ENCODE measurements at places on chromosomes 16 and 17.

DNA sequence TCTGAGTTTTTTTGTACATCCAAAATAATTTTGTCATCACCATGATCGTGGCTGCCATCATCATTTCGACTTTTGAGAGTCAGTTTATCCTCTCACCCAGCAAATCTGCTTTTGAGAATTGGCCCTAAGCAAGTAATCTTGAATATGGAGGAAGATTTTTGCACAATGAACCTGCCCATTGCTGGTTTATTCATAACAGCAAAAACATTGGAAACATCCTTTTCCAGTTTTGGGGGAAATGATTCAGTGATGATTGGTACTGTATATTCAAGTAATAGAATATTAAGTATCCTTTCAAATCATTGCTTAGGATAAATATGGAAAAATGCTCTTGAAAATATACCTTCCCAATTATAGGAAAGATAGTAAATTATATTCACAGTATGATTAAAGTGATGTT lies 53.1 kb downstream of the PRKCA start:
- peaks cover 5% of the 10 kb centered on the region for H3K4me1 ChIP-seq
- no peak overlapping the region for H3K27ac ChIP-seq
- no peaks in the 10 kb centered on the region for H3K36me3 ChIP-seq
- no peak for DNase-seq
- no peak overlapping the region for H3K4me3 ChIP-seq

GRCh38 chr17:73439597-73439996 lies 127.8 kb upstream of the CDC42EP4 start:
- peaks cover 2% of the 10 kb centered on the region for H3K4me1 ChIP-seq
- H3K4me3 ChIP-seq = no peak overlapping the region
- DNase-seq = no peak
- no peaks in the 10 kb centered on the region for H3K27me3 ChIP-seq

- H3K27me3 ChIP-seq = no peaks in the 10 kb centered on the region
- H3K27ac ChIP-seq = no peak overlapping the region
- H3K4me3 ChIP-seq = no peak overlapping the region
Measured at GRCh38 chr16:30722916-30723315, 23.9 kb downstream of the SRCAP start.

DNA sequence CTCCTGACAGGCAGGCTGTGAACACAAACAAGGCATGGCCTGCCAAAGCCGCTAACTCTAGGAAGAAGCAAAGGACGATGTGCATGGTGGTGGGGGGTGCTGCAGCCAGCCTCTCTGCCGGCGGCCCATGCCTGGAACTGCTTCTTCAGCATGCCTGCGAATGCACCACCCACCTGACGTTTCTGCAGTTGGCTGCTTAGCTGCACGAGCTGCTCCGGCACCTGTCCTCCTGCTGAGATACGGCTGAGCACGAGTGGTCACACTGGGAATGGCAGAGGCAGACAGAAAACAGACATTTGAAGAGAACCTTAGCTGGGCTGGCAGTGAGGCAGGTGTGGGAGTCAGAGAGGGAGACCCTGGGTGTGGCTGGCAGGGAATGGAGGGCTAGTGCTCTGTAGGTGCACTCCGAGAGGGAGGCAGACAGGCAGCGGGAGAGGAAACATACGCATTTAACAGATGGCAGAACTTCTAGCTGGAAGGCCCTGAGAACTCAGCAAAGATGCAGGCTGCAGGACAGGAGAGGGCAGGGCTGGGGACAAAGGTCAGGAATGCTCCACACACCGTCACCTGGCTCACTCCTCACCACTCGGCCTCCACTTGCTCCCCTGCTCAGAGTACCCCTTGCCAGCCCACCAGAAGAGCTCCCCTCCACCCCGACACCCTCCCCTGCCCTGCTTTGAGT lies 5.2 kb downstream of the FLCN start:
- no peaks in the 10 kb centered on the region for H3K27me3 ChIP-seq
- H3K27ac ChIP-seq = no peak overlapping the region
- peaks cover 60% of the 10 kb centered on the region for H3K36me3 ChIP-seq
- peaks cover 26% of the 10 kb centered on the region for H3K4me1 ChIP-seq
- no peak overlapping the region for H3K4me3 ChIP-seq

DNA sequence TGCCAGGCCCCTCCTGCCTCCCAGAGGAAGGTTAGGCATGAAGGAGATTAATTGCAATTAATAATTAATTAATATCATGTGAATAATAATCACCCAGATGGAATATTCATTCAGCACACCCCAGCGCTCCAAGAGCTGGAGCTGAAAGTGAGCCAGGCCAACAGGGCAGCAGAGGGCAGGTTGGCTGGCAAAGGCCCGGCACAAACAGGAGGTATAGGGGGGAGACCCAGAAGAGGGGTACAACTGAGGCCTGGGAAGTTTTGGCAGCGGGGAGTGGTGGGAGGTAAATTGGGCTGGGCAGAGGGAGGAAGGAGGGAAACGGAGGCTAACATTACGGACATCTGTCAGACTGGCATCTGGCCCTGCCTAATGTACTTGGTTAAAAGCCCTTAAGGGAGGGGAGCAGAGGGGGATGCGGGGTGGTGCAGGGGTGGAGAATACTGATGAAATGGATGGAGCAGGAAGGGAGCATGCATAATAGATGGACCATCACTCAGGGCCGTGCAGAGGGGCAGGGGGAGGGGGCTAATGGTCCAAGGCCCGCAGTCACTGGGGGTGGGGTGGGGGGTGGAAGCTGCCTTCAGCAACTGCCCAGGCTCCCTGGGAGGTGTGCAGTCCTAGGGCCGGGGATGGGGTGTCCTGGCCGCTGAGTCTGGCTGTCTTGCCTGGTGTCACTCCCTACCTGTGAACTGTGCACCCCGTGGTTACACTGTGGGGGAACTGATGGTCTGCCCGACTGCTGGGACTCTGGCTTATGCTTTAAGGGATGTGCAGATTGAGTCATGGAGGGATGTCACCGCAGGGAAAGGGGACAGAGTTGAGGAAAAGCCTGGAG lies 1.9 kb downstream of the ADAM11 start:
- H3K4me3 ChIP-seq = no peak overlapping the region
- peaks cover 8% of the 10 kb centered on the region for H3K27me3 ChIP-seq
- no peak overlapping the region for H3K27ac ChIP-seq
- no peak for DNase-seq

DNA sequence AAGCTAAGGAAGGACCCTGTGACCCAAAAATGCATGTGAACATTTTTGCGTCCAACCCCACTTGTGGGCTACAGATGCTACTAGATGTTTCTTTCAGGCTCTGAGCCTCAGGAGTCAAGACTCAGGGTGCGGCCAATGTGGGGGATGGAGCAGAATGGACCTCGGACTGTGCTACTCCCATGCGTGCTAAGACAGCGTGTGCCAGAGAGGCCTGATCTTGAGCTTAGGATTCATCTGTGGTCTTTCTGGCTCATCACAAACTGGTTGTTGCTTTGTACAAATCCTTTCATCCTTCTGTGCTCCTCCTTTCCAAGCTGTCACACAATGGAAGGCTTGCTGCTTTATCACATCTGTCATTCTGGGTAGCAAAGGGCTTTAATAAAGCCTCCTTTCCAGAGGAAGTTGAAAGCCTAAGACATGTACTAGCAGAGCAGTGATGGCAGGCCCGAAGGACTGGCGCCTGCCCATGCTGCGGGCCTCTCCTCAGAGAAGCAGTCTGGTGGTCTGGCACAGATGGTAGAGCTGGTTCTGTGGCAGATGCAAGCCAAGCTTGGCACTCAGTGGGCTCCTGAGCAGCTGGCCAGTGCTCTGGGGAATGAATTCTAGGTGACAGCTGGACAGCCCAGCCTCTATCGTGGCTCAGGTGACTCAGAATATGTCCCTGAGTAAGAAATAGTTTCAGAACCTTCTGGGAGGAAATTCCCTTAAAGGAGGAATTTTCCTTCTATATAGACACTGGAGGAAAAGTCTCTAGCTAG lies 27.8 kb downstream of the COG4 start:
- DNase-seq = peak; percentile 2
- H3K4me3 ChIP-seq = no peak overlapping the region
- no peak overlapping the region for H3K27ac ChIP-seq
- H3K27me3 ChIP-seq = no peaks in the 10 kb centered on the region
- H3K36me3 ChIP-seq = peaks cover 58% of the 10 kb centered on the region

DNA sequence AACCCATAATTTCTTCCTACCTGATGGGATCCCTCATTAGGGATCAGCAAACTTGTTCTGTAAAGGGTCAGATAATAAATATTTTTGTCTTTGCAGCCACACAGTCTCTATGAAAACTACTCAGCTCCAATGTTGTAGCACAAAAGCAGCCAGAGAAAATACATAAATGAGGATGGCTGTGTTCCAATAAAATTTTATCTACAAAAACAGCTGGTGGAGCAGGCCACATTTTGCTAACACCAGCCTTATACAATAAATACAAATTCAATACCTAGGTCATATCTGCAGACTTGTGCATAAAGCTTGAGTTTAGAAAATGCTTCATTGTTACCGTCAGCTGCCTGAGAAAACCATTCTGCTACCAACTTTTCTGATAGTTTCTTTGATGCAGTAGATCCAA lies 38.4 kb upstream of the INTS2 start:
- H3K27ac ChIP-seq = no peak overlapping the region
- no peak for DNase-seq

GRCh38 chr17:82424001-82424862 lies 5.8 kb upstream of the OGFOD3 start:
- no peak overlapping the region for H3K4me3 ChIP-seq
- peaks cover 28% of the 10 kb centered on the region for H3K36me3 ChIP-seq
- H3K27me3 ChIP-seq = no peaks in the 10 kb centered on the region

GRCh38 chr16:68369168-68369567 lies 58.3 kb downstream of the PRMT7 start:
- H3K27me3 ChIP-seq = no peaks in the 10 kb centered on the region
- H3K36me3 ChIP-seq = peaks cover 62% of the 10 kb centered on the region
- H3K4me1 ChIP-seq = peaks cover 48% of the 10 kb centered on the region
- H3K27ac ChIP-seq = no peak overlapping the region

DNA sequence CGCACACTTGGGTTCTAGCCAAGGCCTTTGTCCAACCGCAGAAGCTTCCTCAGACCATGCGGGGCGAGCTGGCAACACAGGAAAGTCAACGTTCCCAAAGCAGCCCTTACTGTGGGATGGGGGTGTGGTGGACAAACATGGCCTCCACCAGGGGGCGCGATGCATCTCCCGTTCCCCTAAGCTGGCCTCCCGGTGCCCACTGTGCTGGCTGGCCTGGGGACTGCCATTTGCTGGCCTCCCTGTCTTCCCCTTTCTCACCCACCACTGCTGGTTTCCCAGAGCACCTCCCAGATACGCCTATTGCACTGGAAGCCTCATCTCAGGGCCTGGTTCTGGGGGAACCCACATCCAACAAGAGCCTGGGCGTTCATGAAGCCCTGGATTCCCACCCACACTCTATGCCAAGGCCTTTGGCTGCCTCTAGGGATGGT lies 145.3 kb downstream of the IRF8 start:
- no peak for DNase-seq
- H3K36me3 ChIP-seq = no peaks in the 10 kb centered on the region
- peaks cover 39% of the 10 kb centered on the region for H3K4me1 ChIP-seq
- H3K27me3 ChIP-seq = peaks cover 13% of the 10 kb centered on the region
- H3K4me3 ChIP-seq = no peak overlapping the region

- H3K36me3 ChIP-seq = peaks cover 78% of the 10 kb centered on the region
- H3K27ac ChIP-seq = no peak overlapping the region
- peak; percentile 43 for DNase-seq
Measured at GRCh38 chr17:76943781-76944213, 75.6 kb downstream of the MGAT5B start.

DNA sequence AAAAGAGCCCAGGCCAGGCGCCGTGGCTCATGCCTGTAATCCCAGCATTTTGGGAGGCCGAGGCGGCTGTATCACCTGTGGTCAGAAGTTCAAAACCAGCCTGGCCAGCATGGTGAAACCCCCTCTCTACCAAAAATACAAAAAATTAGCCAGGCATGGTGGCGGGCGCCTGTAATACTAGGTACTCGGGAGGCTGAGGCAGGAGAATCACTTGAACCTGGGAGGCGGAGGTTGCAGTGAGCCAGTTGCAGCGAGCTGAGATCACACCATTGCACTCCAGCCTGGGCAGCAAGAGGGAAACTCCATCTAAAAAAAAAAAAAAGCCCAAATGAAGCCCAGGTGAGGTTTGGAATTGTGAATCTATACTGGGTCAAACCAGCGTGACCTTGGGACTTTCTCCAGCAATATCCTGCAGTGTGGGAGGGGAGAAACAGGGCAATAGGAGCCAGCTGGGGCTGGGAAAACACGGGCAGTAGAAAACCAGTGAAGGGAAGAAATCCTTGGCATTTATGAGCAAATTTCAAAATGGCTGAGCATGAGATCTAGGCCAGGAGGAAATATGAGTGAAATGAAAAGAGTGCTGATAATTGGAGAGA lies 8.2 kb upstream of the DHX8 start:
- no peaks in the 10 kb centered on the region for H3K4me1 ChIP-seq
- H3K27ac ChIP-seq = no peak overlapping the region
- no peaks in the 10 kb centered on the region for H3K27me3 ChIP-seq

- DNase-seq = no peak
- H3K36me3 ChIP-seq = peaks cover 52% of the 10 kb centered on the region
- no peak overlapping the region for H3K4me3 ChIP-seq
- H3K27me3 ChIP-seq = no peaks in the 10 kb centered on the region
Measured at GRCh38 chr16:29907973-29908372, 7.7 kb downstream of the ASPHD1 start.

- H3K36me3 ChIP-seq = no peaks in the 10 kb centered on the region
- no peaks in the 10 kb centered on the region for H3K27me3 ChIP-seq
- no peak overlapping the region for H3K4me3 ChIP-seq
- H3K4me1 ChIP-seq = no peaks in the 10 kb centered on the region
- H3K27ac ChIP-seq = no peak overlapping the region
Measured at GRCh38 chr16:8655184-8655717, 19.2 kb upstream of the ABAT start.

DNA sequence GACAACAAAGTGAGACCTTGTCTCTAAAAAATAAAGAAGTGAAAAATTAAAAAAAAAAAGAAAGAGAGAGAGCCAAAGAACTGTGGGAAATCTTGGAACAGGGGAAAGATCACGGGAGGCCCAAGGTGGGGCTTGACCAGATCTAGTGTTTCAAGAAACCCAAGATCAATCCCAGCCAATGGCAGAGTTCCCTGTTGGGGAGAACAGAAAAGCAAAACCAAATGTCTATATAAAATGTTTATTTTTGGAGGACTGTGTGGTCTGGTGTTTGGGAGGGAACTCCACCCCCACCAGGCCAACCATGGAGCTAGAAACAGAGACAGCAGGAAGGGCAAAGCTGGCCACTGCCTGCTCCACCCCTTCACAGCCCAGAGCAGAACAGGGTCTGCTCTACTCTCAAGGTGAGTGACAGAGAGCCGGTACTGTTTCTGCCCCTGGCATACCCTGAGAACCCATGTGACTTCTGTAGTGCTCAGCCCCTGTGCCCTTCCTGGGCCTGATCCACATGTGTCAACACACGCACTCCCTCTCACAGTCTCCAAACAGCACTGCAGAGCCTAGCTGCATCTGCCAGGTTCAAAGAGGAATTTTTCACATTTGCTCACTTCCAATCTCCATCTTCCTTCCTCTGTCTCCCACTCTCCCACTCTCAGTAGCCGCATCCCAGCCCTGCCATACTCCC lies 3.7 kb downstream of the TMEM101 start:
- peak overlapping the region; percentile 52 for H3K27ac ChIP-seq
- peaks cover 39% of the 10 kb centered on the region for H3K36me3 ChIP-seq
- H3K4me3 ChIP-seq = no peak overlapping the region
